ENCODE measurements at places on chromosomes 4 and X. TPM values are rescaled to one million over a fixed set of nuclear protein-coding genes. Genes with fewer than 3 reads are reported as not detected.
A peak's percentile ranks its signal among the peaks of the same experiment; 100 is the strongest.

Gene REELD1
- polyA plus RNA-seq = not detected

GRCh38 chr4:143253166-143253565, 68.4 kb downstream of the USP38 start:
- DNase-seq = peak; percentile 31

DNA sequence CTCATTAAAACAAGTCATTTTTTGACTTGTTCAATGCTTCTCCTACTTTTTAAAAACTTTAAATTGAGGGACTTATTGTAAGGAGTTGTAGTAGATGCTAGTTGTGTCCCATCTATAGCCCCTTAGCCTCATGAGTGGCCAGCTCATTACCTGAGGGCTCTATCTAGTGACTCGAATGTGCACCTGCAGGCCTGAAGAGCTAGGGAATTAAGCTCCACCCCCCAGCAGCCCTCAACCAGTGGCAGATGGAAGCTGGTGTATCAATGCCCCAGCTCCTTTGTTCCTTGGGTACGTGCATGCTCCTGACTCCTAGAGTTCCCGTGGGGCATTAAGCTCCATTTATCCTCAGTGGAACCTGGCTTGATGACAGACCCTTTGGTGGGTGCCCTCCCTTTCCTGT, 146.7 kb upstream of the FAM9B start:
- DNase-seq = no peak

- no peak for DNase-seq
These were observed 236.5 kb downstream of the GLUD2 start for GRCh38 chrX:121283921-121284320.
